ENCODE measurements at places on chromosomes 2 and 18.

GRCh38 chr18:74896390-74896991 lies 298.8 kb downstream of the ZNF407 start:
- DNase-seq, result no peak

DNA sequence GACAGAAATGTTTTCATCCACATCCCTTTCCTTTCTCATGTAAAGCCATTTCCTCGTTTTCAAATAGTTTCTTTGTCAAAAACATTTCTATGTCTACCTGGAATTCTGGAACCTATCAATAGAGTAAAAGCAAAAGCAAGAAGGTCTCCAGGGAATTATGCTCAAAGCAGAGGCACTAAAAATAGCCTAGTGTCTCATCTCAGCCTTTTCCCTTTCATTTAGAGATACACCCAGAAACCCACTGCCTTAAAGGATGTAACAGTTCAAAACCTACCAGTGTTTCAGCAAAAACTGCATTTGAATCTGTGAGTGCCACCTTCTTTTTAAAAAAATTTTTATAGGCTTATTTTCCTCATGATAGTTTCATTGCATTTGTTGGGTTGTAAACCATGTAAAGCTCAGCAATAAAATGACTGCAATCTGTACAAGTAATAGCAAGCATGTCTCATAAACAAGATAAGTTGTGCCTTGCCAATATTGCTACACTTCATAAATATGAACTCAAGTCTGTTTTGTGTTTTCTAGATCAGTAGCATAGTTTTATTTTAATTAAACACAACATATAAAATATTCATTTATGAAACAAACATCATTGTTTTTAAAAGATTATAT lies 927.3 kb upstream of the ACVR2A start:
- DNase-seq, result no peak

DNA sequence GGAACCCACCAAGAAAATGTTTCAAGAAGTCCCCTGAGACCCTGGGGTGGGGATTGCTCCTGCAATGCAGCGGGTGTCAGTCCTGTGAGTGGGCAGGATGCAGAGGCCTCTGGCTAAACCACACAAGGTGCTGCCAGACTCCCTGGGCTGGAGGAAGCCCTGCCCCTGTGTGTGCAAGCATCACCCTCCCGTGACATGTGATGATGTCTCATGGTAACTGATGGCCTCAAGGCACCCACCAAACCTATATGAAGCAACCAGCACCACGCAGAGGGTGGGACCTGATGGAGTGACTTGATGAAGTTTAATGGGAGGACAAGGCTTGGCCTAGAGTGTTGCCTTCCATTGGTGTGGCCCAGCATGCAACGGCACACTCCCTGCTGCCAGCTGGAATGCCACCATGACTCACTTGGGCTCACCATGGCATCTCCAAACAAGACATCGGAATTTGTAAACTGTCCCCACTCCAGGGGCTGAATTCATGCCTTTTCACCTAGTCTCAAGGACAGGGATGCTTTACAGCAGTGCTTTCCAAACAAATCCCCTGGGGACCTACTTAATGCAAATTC lies 8.7 kb upstream of the SLC14A1 start:
- DNase-seq, result no peak

- no peak for DNase-seq
Observed at GRCh38 chr2:205465791-205466190, 216.5 kb upstream of the NRP2 start.

GRCh38 chr18:48545757-48546321 lies 7.0 kb downstream of the CTIF start:
- DNase-seq, result peak; percentile 92

- DNase-seq, result no peak
Observed at GRCh38 chr2:200976710-200977109, 13.2 kb upstream of the ORC2 start.

DNA sequence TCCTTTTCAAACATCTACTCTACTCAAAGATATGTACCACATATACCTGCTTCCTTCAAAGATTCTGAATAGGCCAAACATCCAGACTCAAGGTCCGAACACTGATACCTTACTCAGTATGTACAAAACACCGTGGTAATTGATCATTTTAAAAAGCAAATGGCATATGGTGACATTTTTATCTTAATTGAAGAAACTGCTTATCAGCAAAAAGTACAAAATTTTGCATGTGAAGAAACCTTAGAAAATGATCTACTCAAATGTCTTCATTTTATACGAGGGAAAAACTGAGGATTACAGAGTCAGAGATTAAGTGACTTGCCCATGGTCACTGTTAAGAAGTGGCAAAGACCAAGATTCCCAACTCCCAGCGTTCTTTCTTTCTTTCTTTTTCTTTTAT lies 133.0 kb downstream of the CACNB4 start:
- DNase-seq, result no peak

GRCh38 chr2:156797832-156798231 lies 361.7 kb downstream of the GPD2 start:
- no peak for DNase-seq

- no peak for DNase-seq
Observed at GRCh38 chr2:109689182-109689930, 75.2 kb downstream of the SOWAHC start.

DNA sequence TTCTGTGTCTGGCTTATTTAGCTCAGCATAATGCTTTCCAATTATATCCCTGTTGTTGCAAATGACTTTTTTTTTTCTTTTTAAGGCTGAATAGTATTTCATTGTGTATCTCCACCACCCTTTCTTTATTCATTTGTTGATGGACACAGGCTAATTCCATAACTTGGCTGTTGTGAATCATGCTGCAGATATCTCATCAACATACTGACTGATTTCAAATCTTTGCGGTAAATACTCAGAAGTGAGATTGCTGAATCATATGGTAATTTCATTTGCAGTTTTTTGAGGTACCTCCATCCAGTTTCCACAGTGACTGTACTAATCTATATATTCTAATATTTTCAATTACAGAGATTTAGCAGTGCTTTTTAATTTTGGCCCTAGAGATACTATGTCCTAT lies 266.2 kb downstream of the TMX3 start:
- no peak for DNase-seq

DNA sequence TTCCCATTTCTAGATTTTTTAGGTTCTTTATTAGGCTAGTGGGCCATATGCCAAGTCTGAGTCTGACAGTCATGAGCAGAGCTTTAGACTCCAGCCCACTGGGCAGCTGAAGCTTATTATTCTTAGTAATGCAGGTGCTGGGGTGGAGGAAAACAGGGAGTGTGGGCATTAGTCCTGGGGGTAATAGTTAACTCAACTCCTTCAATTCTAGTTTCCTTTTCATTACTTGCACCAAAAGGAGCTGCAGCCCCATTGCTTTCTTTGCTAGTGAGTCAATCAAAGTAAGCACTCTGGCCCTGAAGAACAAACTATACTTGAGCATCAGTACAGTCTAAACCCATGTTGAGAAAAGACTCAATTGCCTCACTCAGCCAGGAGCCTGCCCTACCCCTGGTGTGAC lies 35.5 kb downstream of the ICOS start:
- DNase-seq, result no peak

- no peak for DNase-seq
Observed at GRCh38 chr2:73239776-73240175, 5.7 kb downstream of the CCT7 start.

DNA sequence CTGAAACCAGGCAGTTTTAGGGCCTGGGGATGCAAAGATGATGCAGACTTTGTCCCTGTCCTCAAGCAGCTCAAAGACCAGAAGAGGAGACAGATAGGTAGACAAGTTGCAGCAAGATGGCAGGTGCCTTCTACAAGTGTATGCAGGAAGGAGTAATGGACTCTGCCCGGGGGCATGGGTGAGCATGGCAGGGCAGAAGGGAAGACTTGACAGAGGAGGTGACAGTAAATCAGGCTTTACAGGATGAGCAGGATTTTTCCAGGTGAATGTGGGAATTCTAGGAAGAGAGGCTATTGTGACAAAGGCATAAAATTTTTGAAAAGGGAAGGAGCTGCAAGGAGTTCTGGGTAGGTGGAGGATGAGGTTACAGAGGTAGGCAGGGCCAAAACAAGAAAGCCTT lies 4.7 kb downstream of the EFEMP1 start:
- DNase-seq, result no peak

- peak; percentile 33 for DNase-seq
Observed at GRCh38 chr2:143162123-143162837, 33.1 kb downstream of the ARHGAP15 start.
